Kidney glomerular epithelial cell (primary cell): ENCODE measurements at places on chromosomes 11 and 22.

GRCh38 chr11:23112390-23112789 lies 252.1 kb upstream of the CCDC179 start:
- DNase-seq = no peak

DNA sequence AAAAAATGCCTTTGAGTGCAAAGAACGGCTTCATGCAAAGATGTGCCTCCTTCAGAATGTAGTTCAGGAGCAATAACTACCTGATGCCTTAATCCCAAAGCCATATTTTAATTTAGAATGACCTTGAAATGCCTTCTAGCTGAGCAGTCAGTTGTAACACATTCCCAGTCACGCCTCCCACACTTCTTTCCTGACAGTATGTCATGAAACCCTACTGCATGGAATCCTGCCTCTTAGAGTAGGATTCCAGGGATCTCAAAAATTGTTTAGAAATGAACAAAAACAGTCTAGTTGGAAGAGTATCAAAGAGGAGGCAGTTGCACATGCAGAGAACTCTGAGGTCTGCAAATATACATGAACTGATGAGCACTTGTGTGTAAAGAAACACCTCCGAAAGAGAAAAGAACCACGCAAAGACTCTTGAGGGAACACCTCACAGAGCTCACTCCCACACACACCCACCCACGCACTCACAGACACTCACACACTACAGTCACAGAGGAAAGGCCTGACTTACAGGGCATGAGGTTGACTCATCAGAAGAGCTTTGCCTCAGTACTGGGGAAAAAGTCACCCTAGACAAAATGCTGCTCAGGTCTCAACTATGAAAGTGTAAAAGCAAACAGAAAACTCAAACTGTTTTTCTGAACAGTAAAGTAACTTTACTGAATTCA lies 77.4 kb downstream of the GGTLC2 start:
- peak; percentile 86 for DNase-seq

DNA sequence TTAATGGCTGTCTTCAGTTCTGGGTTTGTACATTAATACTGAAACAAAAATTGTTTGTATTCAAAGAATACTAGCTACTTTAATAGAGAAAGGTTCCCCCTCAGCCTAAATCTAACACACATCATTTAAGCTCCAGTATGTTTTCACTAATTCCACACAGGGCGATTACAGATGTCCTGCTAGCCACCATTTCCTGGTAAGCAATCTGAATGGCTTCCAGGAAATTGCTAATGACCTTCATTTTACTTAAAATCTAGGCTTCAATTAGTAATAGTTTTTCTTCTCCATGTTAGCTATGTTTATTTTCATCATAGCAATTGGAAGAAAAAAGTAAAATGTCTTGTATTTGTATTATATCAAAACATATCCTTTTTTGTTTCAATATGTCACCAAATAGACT lies 132.8 kb downstream of the SOX6 start:
- no peak for DNase-seq

DNA sequence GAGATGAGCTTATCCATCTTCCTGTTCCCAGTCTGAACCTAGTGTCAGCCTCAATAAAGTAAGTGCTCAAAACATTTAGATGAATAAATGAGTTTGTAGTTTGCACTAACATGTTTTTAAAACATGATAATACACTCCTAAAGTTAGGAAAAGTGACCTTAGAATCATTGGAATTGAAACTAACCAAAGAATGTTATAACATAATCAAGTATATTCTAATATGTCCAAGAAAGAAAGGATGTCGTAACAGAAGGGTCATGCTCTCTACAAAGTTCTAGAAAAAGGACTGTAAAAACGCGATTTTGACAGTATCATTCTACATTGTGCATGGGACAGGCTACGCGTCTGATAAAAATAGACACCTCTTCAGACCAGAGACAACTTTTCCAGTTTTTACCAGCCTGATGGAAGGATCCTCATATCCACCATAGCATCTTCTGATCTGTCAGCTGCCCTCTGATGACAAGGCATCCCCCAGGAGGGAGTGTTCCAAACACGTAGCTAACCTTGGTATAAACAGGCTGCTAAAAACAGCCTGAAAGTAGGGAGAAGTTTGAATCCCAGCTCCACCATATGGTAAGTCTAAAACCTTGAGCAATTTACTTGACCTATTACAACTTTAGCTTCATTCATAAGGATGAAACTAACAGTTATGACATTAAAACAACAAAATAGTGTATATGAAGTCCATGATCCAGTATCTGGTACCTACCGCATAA lies 30.2 kb downstream of the CLMP start:
- DNase-seq = no peak

DNA sequence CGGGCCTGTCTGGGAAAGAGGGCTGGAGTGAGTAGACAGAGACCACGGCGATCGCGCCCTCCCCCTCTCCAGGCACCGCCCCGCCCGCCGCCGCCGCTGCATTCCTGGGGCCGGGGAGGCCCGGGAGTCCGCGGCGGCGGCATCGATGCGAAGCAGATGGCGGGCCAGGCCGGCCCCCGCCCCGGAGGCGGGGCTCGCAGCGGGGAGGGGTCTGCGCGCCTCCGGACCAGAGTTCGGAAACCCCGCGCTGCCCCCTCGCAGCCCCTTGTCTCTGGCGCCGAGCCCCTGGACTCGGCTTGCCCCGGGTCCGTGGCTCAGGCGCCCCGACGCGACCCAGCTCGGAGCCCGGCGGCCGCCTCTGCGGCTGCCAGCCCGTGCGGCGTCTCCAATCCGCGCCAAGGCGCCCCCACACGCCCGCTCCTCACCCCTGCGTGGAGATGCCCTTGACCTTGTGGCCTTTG lies 1.3 kb downstream of the SCARF2 start:
- DNase-seq = no peak

GRCh38 chr11:36240173-36240572 lies 49.1 kb downstream of the COMMD9 start:
- DNase-seq = no peak

GRCh38 chr11:119052163-119052814 lies 4.7 kb downstream of the HYOU1 start:
- DNase-seq = no peak

DNA sequence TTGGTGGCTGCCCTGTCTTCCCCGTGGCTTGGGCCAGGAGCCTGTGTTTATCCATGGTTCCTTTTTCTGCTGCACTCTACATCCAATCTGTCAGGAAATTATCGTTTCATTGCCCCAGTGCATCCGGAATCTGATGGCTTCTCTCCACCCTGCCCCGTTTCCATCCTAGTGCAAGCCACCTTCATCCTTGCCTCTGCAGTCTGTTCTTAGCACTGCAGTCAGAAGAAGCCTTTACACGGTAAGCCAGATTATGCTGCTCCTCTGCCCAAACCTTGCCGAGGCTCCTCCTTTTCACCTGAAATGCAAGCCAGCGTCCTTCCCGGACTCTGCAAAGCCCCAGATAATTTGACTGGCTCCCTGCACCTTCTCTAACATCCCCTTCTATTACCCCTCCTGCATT lies 45.1 kb downstream of the PARVG start:
- DNase-seq = no peak

DNA sequence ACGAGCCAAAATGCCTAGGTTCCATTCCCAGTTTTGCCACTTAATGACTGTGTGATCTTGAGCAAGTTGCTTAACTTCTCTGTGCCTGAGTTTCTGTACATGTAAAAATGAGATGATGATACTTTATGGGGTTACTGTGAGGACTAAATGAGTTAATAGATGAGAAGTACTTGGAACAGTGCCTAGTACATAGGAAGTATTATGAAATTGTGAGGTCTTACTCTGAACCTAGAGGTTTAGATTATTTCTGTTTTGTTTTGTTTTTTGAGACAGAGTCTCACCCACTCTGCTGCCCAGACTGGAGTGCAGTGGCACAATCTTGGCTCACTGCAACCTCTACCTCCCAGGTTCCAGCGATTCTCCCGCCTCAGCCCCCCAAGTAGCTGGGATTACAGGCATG lies 227.0 kb upstream of the POU2AF2 start:
- no peak for DNase-seq

GRCh38 chr11:104570078-104570701 lies 328.1 kb downstream of the CASP12 start:
- peak; percentile 47 for DNase-seq

DNA sequence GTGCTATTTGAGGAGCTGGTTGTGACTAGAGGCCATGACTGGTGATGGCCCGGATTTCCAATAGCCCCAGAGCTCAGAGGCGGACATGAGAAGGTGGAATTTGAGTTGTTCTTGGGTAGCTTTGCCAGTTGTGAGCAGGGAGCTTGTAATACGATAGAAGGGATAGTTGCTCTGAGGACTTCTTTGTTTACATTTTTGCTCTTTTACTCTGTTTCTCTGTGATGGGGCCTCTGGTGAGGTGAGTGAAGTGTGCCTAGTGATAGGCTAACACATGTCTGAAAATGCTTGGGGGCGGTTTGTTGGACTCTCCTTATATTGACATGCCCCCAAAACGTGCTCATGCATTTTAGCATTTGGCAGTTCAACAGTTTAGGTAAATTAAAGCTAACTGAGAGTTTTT lies 365.1 kb downstream of the DDX10 start:
- DNase-seq = no peak

- no peak for DNase-seq
These were observed 21.3 kb downstream of the CAPRIN1 start for GRCh38 chr11:34072832-34073231.

DNA sequence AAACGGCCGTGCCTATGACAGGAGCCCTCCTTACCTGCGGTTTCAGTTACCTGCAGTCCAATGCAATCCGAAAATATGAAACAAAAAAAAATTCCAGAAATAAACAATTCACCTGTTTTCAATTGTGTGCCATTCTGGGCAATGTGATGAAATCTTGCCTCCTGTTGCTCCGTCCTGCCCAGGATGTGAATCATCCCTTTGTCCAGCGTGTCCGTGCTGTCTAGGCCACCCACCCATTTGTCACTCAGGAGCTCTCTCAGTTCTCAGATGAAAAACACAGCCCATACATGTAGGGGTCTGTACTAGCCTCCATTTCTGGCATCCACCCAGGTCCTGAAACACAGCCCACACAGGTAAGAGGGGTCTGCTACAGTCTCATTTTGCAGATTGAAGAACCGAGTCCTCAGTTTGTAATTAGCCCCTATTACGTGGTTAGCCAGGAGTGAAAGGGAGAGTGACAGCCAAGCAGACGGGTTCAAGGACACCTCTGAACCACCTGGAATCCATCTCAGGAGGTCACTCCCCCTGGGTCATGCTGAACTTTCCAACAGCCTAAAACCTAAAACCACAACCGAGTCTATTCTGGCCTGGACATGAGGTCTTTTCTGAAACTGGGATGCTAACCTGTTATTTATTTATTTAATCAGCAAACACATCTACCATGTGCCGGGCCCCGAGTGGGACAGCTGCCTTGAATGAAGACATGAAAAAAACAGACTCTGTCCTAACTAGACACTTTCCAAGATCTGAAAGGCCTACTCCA lies 317.2 kb downstream of the SHANK2 start:
- DNase-seq = no peak

DNA sequence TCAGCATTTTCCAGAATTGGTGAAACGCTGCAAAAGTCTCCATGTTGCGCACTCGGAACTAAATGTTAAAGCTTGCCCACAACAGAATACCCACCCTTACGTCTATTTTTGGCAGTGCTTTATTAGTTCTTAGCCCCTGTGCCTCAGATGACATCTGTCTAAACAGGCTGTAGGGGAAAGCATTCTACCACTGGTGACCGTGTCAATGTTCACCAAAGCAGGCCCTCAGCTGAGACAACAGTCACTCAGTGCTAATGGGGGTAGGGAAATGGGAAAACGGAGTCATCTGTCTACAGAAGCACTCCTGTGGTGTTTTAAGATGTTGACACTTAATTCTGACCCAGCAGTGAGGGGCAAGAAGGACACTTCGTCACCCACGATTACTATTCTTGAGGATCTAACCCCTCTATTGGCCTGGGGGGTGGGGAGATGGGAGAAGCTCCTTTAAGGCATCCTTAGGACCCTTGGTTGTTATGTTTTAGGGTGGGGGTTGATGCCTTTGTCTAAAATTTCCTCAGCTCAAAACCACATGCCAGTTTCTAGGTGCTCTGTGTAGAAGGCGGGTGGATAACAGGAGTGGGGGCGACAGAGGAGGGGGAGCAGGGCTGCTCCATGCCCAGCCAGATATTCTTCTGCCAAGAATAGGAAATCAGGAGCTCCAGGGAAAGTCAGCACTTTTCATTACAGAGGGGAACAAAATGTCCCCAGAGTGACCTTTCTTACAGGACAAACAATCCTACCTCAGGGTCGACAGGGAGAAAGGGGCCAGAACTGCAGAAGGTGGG lies 15.6 kb upstream of the MFRP start:
- DNase-seq = no peak

DNA sequence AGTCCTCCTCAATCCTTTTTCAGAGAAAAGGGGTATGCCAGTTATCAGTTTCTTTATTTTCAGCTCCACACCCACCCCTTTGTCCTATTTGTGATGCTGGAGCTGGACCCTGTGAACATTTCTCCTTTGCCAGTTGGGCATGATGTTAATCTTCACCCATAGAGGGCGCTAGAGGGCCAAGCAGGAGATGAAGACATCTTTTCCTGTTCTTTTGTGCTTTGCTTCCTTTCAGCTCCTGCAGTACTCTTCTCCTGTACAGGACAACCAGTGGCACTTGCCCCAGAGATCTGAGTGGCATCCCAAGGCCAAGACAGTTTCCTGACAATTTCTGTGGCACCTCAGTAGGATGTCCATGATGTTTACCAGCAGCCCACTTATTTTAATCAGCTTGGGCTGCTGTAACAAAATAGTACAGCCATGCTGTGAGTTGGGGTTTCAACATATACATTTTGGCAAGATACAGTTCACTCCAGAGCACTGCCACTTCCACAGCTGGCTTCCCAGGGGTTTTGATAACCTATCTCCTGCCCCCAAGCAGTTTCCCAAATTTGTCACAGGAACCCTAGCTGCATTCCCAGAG lies 4.6 kb downstream of the SAA2 start:
- DNase-seq = peak; percentile 66

GRCh38 chr11:127677660-127678425 lies 677.3 kb upstream of the KIRREL3 start:
- no peak for DNase-seq

GRCh38 chr11:114606003-114606801 lies 10.6 kb upstream of the NXPE4 start:
- no peak for DNase-seq

GRCh38 chr11:2116680-2117079 lies 22.5 kb downstream of the IGF2 start:
- no peak for DNase-seq

- no peak for DNase-seq
These were observed 252.3 kb upstream of the SESN3 start for GRCh38 chr11:95483339-95483738.

GRCh38 chr22:37631448-37632173 lies 7.9 kb upstream of the SH3BP1 start:
- DNase-seq = no peak

GRCh38 chr22:41487037-41487935 lies 18.4 kb downstream of the ACO2 start:
- no peak for DNase-seq
